ENCODE measurements at places on chromosomes 5 and 9. TPM values are rescaled to one million over a fixed set of nuclear protein-coding genes. Genes with fewer than 3 reads are reported as not detected.

DNA sequence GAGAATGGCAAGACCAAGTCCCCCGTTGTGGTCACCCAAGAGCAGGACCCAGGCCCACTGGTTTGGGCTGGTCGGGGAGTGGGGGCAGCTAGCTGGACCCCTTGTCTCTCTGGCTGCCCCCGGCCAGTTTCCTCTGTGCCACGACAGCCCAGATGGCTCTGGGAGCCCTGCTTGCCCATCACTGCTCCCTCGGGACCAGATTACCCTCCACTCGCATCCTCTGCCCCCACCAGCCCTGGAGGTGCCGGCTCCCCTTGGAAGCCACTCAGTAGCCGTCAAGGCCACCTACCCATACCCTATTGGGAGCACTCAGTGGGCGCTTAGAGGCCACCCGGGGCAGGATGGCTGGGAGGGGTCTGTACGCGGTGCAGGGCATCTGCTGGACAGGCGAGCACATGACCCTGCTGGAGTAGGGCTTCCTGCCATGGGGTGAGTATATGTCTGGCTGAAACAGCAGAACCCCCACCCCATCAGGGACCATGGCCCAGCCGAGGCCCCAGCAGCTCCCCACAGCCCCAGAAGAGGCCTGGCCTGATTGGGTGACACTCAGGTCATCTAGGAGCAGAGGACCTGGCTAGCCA is 70.0 kb downstream of the ZNF354C start:
- DNase-seq: no peak

DNA sequence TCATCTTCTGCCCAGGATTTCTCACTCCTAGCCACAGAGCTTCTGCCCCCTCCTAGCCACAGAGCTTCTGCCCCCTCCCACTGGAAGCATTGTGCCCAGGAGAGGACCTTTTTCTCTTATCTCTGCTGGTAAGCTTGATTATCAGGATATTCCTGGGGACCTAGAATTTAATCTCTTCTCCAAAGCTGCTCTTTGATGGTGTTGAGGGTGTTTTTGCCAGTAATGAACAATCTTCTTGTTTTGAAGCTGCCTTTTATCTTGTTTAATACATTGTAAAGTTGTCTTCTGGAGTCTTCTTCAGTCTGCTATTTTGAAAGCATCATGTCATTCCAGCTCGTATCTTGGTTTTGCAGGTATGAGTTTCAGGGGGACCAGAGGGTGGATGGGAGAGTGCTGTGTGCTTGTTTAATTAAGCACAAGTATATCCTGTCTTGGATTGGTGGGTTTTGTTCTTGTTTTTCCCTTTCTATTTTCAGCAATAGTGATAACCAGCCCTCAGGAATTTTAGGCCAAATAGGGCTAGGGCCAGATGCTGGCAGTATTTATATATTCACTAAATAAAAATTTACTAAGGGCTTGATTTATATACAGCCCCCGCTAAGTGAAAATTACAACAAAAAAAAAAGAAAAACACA is 214.0 kb upstream of the DMRT1 start:
- DNase-seq: no peak

DNA sequence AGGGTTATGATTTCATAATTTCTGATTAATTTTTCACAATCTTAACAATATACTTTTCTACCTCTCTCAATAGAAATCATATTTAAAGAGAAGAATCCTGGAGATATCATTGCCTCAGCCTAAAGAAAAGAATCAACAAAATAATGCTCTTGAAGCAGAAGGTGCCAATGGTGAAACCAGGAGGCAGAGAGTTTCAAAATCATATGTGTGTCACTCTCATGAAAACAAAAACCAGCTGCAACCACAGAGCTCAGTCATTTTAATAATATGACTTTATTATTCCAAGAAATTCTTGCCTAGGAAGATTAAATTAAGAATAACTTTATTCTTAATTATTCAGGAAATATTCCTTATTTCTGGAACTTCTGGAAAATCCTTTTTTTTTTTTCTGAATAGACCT is 266.8 kb upstream of the ACTBL2 start:
- no peak for DNase-seq

- DNase-seq: no peak
Measured at GRCh38 chr5:98110282-98110691, 663.2 kb upstream of the RGMB start.

DNA sequence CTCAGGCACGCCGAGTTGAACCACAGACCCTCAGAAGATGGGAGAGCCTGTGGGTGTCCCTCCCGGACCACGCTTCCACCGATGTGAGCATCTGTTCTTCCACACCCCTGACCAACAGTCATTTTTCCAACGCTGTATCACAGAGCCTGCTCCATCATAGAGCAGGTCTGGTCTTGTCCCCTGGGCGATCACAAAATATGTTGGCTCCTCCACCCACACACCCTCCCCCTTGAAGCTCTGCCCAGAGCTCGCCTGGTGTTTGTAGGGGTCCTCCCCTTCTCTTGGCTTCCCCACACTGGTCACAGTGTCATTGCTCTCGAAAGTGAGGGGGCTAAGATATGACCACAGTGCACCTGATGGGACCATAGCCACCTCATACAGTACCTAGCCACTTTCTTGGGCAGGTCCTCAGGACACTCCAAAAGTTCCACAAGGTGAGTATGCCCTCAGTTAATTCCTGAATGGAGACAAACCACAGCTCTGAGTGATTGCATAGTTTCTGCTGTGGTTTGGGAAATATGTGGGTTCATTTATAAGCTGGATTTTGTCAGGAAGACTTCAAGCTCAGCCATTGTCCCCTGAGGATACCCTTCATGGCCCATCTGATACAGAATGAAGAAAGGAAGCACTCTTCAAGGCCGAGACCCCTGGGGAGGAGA is 3.5 kb upstream of the ZNF618 start:
- DNase-seq: no peak

GRCh38 chr9:21890696-21891095 is 88.3 kb downstream of the MTAP start:
- no peak for DNase-seq

DNA sequence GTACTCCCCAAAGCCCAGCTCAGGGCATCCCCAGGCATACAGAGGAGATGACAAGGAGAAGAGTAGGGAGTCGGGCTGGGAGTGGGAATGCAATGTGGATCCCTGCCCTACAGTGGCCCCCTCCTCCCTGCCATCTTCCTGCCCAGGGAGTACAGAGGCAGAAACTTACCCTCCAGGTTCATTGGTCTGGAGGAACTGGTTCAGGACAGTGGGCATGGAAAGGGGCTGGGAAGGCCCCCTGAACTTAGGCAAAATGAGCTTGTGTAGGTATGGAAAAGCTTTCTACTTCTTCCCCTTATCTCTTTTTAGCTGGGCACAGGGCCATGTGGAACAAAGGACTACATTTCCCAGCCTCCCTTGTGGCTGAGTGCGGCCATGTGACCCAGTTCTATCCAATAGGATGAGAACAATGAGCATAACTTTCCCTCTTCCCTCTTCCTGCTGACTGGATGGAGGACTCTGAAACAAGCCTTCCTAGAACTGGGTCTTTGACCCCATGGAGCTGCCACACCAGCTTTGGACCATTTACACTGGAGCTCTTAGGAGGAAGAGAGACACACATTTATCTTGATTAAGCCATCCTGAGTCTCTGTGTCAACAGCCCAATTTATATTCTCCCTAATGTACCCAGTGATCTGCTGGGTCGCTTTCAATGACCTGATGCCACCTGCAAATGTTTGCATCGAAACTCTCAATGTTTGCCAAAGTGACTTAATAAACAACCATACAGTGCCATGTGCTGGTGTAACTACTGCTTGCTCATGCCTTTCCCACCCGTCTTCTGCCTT is 25.0 kb upstream of the HMCN2 start:
- DNase-seq: peak; percentile 50

- DNase-seq: no peak
Measured at GRCh38 chr5:136011414-136012001, 17.3 kb upstream of the TGFBI start.

DNA sequence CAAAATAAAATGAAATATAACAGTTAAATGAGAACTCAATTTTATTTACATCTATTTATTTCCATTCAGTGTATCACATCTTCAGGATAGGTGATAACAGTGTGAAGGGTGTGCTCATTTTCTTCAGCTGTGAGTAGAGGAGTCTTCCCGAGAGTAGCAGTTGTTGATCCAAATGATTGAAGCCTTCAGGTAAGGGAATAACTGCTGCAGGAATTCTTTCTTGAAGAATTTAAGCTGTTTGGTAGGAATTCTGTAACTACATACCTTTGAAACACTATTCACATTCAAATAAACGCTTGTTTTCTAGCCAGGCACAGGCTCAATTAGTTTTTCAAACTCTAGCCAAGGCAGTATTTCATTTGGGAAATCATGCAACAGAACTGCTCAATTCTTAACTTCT is 15.3 kb downstream of the SRP19 start:
- DNase-seq: no peak

DNA sequence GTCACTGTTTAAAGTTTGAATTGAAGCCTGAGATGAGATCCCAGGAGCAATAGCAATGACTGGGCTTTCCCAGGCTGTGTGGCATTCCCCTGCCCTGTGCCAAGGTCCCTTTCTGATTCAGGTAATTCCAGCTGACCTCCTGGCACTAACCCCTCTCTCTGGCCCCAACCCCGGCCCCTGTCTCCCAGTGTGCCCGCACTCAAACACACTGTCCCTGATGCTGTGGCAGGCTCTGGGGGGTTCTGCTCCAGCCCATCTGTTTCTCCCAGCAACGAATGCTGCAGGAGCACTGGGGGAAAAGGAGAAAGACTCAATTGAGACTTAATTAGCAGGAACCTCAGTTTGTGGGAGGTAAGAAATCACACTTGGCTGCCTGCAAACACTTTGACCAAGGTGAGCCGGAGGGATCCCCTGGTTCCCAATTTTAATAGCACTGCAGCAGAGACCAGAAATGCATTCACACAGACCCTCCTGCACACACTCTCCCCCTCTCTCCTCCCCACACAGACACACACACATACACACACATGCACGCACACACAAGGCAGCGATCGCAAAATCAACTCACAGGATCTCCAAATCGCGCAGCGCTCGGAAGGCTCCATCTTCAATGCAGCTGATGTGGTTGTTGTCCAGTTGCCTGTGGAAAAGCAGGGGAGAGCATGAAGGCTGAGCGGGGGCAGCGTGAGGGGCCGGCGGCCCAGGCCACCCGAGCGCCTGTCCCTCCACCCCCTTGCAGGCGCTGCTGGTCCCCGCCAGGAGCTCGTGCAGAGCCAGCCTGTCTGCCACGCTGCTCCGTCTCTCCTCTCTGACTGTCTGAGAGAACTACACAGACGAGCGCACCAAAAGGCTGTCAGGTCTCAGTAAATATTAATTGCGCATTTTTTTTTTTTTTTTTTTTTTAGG is 265.1 kb upstream of the PANK3 start:
- no peak for DNase-seq

DNA sequence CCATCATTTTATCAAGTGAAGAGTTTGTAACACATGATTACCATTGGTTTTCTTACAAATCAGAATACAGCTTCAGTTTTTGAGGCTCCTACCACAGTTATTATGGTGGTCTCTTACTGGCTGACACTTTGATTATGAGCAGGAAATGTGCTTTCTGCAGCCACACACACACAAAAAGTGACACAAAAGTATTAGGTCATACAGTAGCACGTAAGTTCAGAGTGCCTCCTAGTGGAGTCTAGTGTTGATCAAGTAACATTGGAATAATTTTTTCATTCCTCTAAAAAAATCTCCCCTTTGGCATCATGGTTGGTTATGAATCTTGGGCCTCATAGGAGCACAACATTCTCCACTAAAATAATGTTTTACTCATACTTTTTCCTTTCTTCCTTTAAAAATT is 37.6 kb downstream of the PAM start:
- DNase-seq: no peak

DNA sequence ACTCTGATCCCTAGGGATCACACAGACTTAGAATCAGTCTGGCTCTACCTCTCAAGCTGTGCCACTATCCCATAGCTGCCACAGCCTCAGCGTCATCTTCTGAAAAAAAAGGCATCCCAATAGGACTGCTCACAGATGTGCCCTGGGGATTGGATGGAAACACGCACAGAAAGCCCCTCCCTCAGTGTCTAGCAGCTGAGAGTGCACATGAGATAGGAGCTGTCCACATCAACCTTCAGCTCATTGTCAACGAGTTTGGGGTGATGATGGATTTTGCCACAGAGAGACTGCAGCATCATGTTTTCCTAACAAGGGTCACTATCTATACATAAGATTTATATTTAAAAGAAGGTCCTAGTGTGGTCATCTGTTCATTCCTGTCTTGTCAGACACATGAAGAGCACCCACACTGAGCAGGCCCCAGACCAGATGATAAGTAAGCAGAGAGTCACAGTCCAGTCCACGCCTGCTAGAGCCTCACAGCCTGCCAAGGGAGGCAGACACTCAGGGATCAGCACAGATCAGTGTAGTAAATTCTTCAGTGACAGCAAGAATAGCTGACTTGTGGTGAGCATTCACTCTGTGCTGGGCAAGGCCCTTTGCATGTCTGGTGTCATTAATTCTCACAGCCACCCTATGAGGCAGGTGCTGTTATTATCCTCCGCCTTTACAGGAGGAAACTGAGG is 25.8 kb downstream of the AFAP1L1 start:
- DNase-seq: no peak

DNA sequence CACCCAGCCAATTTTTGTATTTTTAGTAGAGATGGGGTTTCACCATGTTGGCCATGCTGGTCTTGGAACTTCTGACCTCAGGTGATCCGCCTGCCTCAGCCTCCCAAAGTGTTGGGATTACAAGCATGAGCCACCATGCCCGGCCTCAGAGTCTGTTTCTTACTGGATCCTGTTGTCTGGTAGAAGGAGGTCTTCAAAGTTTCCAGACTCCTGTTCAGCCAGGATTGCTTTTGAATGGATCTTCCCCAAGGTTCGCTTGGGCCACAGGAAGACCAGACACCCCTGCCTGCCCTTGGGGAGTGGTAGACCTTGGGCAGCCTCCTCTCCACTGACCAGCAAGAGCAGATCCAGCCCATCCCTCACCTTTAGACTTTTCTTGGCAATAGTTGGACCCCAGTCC is 7.6 kb upstream of the LCN2 start:
- DNase-seq: peak; percentile 13

DNA sequence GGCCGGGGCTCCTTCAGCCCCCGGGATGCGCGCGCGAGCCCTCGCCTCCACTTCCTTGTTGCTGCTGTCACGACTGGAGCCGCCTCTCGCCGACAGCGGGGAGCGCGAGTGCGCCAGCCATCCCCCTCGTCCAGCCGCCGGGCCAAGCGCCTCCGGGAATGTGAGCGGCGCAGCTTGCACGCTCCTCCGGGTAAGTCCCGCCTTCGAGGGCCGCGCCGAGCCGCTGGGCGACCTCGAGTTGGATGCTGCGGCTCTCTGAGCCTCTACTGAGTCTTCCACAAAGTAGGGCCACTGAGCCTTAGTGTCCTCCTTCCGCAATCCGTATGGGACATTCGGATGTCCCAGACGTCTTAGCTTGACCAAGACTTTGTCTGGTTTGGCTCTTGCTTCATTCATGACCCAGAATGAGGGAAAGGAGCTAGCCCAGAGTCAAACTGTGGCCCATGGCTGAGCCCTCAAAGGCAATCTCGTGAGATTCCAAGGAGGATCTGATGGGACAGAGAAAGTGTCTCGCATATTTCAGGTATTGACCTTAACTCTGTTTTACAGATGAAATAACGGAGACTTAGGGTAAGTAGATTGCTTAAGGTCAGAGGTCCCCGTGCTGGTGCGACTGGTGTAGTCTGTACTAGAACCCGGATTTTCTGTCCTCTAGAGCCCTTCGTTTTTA is 586 bp downstream of the HMGXB3 start:
- peak; percentile 55 for DNase-seq

The AKNA gene
- total RNA-seq: 10.8 TPM

The MRPS30 gene
- 71.2 TPM for total RNA-seq

The SHISAL2B gene
- total RNA-seq: not detected

The DCAF12 gene
- total RNA-seq: 16.1 TPM

Data from right lobe of liver (tissue), 6 donors.